ENCODE measurements at places on chromosomes 16 and 17.

DNA sequence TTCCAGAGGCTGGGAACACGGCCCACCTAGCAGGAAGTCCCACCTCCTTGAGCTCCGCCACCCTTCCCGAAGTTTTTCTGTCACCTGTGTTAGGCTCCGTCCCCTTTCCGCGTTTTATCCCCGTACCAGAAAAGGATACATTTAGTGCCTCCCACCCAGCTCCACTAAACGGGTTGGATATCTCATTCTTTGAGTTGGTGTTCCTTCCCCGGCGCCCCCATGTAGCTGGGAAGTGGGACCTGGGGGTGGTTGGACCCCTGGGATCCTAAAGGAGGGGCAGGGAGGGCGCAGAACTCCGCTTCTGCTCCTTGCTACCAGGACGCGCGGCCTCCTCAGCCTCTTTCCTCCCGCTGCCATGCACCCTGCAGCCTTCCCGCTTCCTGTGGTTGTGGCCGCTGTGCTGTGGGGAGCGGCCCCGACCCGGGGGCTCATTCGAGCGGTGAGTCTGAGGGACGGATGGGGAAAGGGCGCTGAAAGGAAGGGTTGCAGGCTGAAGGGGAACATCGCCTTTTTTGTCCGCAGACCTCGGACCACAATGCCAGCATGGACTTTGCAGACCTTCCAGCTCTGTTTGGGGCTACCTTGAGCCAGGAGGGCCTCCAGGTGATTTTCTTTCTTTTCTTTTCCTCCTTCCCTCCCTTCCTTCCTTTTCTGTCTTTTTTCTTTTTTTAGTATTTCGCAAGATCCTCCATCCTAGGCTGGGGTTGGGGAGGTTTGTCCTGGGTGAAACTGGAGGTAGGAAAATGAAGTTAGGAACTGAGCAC is 669 bp downstream of the RNF167 start:
- DNase-seq, result no peak

DNA sequence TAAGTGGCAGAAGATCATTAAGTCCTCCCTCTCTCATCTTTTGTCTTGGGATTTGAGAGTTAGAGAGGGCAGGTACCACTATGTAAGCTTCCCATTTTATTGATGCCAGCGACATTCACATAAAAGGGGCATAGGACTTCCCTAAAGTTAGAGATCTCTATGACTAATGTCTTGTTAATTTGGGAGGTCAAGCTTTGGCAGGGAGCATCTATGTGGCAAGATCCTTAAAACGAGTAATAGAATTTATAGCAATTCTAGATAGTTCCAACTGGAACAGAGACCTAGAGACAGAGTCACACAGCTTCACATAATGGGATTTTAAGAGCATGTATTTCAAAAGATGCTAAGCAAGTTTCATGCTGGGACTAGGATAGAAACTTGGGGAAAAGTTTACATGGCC is 308.0 kb downstream of the MAP2K6 start:
- DNase-seq, result no peak

DNA sequence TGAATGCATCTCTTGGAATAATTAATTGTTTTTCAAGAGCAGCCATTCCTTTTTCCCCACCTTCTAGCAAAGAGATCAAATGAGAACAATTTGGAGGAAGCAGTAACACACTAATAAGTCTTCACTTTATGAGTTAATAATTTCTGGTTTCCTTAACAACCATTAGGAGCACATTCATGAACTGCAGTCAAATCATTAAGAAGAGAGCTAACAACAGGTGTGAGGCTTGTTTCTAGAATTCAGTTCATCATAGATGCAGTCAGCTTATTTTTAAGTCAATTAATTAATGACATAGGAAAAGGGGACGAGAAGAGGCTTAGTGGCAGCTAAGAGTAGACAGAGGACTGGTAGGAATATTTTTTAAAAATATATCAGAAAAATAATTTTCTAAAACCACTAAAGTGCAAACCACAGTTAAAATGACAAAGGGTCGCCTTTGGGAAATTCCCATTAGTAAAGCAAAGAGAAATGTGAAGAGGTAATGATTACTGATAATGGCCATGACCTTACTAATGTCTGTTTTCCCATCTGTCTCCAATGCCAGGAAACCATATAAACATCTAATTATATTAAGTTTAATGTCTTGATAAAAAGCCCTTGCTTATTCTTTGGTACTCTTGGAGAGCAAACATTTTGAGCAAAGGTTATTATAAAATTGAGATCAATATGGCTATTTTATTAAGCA is 184.2 kb downstream of the KCNJ2 start:
- DNase-seq, result no peak

- no peak for DNase-seq
Observed at GRCh38 chr16:67430977-67431774, at the start of gene HSD11B2. Gene HSD11B2 (plus strand): TSS chr16:67431121. CDS start chr16:67431249, 128 bp downstream.
